NCI-H1436 (cell line): ENCODE measurements at places on chromosomes 3 and 15.

DNA sequence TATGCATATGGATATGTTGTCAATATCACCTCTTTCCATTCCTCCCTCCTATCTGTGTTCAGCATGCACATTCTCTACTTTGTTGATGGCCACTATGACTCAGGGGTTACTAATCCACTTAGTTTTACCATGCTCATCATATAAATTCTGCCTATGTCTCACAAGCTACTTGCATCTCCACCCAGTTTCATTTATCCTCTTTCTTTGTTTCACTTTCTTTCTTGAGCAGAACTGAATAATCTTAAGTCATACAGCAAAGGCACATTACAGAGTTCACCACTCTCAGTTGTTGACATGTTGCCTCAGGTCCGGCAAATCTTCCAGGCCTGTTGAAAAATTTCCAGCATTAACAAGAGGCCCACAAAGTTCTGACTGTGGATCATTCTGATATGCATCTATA, 71.5 kb downstream of the SSR3 start:
- DNase-seq = no peak

- no peak for DNase-seq
These were observed 259.6 kb downstream of the LRTM1 start for GRCh38 chr3:54668236-54668635.

GRCh38 chr3:49025005-49025792, 3.3 kb downstream of the NDUFAF3 start:
- no peak for DNase-seq

DNA sequence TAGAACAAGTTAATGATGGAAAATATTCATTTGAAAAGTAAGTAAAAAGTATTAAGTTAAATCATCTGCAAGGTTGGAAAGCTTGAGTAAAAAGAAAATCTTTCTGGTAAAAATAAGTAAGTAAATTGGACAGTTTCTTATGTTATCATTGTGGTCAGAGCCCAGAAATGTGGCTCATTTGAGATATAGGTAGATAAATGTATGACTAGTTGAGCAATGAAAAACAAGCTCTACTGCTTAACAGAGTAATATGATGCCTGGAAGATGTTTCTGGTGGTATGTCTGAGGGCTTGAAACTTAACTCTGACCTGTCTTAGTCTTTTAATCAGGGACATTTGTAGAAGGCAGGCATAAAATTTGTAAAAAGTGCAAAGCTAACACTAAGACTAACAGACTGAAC, 444.0 kb downstream of the MFSD1 start:
- DNase-seq = no peak

GRCh38 chr3:111871809-111872623, 13.0 kb downstream of the PHLDB2 start:
- DNase-seq = no peak

GRCh38 chr3:124741027-124741426, 10.8 kb downstream of the UMPS start:
- no peak for DNase-seq

DNA sequence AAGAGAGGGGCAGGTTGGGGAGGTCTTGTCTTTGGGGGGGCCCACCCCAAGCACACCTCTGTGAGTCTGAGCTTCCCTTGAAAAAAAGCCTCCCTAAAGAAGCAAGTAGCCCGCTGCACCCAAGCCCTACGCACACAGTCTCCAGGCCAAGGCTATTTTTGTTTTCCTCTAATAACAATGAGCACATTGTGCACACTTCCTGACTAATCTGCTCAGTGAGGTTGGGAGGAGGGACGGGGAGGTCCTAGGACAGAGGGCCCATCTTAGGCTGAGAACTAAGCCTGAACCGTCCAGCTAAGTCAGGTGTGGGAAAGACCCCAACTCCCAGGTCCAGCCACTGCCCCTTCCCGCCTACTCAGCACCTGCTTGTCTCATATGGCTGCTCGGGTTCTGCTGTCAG, 87.2 kb downstream of the HMG20A start:
- no peak for DNase-seq

DNA sequence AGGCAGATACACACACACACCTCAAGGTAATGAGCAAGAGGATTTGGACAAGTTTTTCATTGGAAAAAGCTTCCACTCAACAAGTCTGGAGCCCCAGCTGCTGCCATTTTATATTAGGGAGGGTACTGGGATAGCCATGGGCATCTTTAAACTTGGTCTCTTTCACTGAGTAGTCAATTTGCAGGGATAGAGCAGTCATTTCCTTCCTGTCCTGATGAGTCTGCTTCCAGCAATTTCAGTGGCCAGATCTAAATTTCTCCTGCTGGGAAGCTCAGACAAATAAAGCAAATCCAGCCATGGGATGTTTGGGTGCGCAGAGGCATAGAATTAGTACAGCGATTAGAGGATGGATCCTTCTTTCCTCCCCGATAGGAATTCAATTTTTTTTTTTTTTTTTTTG, 874 bp upstream of the ERC2 start:
- DNase-seq = no peak

DNA sequence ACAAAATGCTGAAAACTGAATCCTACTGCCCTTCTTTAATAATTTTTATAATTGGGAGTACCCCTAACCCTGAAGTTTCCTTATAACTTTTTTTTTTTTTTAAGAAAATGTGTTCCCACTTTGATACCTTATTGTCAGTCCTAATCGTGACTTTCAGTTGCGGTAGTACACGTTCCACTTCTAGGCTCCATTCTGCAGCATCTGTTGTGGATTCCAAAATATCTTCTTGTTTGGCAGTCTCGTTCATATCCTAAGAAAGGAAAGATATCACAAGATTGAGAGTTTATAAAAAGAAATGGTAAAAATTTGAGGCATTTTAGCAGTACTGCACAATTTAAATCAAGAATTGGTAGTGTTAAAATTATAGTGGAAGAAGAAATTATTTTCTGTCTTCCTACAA, 30.8 kb downstream of the IFT57 start:
- DNase-seq = no peak

- no peak for DNase-seq
These were observed 596.6 kb upstream of the NR2F2 start for GRCh38 chr15:95733931-95734330.

- DNase-seq = no peak
These were observed 1.1 kb downstream of the SPATA12 start for GRCh38 chr3:57061556-57061955.

DNA sequence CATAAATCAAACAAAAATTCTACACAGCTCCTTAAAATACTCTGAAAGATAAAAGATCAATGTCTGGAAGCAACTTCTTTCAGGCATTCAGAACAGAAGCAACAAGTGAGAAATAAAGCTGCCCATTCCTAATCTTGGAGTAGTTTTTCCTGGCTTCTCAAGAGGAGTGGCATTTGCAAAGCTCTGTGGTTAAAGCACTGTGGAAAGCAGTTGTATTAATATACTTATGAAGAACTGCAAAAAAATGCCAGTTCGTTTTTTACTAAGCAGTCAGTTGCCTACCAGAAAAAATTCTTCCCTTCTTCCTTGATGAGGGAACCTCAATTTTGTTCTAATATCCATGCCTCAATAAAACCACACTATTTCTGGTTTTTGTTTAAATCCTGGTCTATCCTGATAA, 197.8 kb downstream of the TNIK start:
- no peak for DNase-seq

DNA sequence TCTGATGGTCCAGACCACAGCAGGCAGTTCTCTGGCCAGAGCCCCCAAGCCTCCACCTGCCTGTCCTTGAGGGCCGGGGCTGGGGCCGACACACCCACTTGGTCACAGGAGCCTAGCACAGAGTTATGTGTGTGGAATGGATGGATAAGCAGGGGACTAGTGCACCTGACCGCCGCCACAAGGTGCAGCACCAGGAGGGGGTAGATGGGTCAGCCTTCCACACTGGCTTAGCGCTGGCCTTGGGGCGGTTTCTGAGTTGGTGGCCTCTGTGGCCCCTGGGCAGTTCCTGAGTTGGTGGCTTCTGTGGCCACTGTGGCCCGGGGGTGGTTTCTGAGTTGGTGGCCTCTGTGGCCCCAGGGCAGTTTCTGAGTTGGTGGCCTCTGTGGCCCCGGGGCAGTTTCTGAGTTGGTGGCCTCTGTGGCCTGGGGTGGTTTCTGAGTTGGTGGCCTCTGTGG, 75.8 kb downstream of the FBLN2 start:
- DNase-seq = no peak
